ENCODE measurements at places on chromosomes 5 and 9. TPM values are rescaled to one million over a fixed set of nuclear protein-coding genes. Genes with fewer than 3 reads are reported as not detected.

The PRRC2B gene
- 174 TPM for total RNA-seq

The GDNF gene
- 8.3 TPM for total RNA-seq

The RALGDS gene
- 99.3 TPM for total RNA-seq

The ADAMTS16 gene
- total RNA-seq = not detected

The PDE6A gene
- not detected for total RNA-seq

The PWWP2A gene
- total RNA-seq = 52.5 TPM

The PCDHGB1 gene
- 0.53 TPM for total RNA-seq

The PCDHB4 gene
- not detected for total RNA-seq

The IFNA14 gene
- not detected for total RNA-seq

The ERCC8 gene
- total RNA-seq = 7.2 TPM

The INSL6 gene
- total RNA-seq = not detected

The PCDHGA6 gene
- 0.94 TPM for total RNA-seq

The SHC3 gene
- total RNA-seq = 2.8 TPM
